ENCODE measurements at places on chromosomes 12 and 14. TPM values are rescaled to one million over a fixed set of nuclear protein-coding genes. Genes with fewer than 3 reads are reported as not detected.

Gene TOMM20L
- total RNA-seq = not detected

- no peak overlapping the region for H3K4me3 ChIP-seq
- H3K27me3 ChIP-seq = no peaks in the 10 kb centered on the region
- H3K4me1 ChIP-seq = peaks cover 7% of the 10 kb centered on the region
- DNase-seq = peak; percentile 40
- no peaks in the 10 kb centered on the region for H3K36me3 ChIP-seq
- peak overlapping the region; percentile 44 for H3K27ac ChIP-seq
These were observed 55.4 kb downstream of the FBXO33 start for GRCh38 chr14:39376667-39377403.

- no peaks in the 10 kb centered on the region for H3K36me3 ChIP-seq
- H3K4me1 ChIP-seq = no peaks in the 10 kb centered on the region
- H3K4me3 ChIP-seq = no peak overlapping the region
- no peaks in the 10 kb centered on the region for H3K27me3 ChIP-seq
- H3K27ac ChIP-seq = no peak overlapping the region
These were observed 126.3 kb downstream of the SLC25A47 start for GRCh38 chr14:100449225-100449987.

Gene CMA1
- not detected for total RNA-seq

- H3K27me3 ChIP-seq = no peaks in the 10 kb centered on the region
- H3K36me3 ChIP-seq = peaks cover 19% of the 10 kb centered on the region
- H3K4me3 ChIP-seq = no peak overlapping the region
- no peak for DNase-seq
- H3K27ac ChIP-seq = no peak overlapping the region
These were observed 4.5 kb downstream of the RAB5B start for GRCh38 chr12:55978393-55978792.
